ENCODE measurements at places on chromosomes 5 and 9. TPM values are rescaled to one million over a fixed set of nuclear protein-coding genes. Genes with fewer than 3 reads are reported as not detected.

Gene C5
- 2.4 TPM for total RNA-seq

Gene OR13C3
- not detected for total RNA-seq

Gene PCA3
- total RNA-seq = not detected

Gene IFNA14
- not detected for total RNA-seq

Gene CCL21
- not detected for total RNA-seq

Gene GGTA1
- not detected for total RNA-seq

Gene FCHO2
- total RNA-seq = 8.9 TPM

Gene PCDHB11
- 0.34 TPM for total RNA-seq

DNA sequence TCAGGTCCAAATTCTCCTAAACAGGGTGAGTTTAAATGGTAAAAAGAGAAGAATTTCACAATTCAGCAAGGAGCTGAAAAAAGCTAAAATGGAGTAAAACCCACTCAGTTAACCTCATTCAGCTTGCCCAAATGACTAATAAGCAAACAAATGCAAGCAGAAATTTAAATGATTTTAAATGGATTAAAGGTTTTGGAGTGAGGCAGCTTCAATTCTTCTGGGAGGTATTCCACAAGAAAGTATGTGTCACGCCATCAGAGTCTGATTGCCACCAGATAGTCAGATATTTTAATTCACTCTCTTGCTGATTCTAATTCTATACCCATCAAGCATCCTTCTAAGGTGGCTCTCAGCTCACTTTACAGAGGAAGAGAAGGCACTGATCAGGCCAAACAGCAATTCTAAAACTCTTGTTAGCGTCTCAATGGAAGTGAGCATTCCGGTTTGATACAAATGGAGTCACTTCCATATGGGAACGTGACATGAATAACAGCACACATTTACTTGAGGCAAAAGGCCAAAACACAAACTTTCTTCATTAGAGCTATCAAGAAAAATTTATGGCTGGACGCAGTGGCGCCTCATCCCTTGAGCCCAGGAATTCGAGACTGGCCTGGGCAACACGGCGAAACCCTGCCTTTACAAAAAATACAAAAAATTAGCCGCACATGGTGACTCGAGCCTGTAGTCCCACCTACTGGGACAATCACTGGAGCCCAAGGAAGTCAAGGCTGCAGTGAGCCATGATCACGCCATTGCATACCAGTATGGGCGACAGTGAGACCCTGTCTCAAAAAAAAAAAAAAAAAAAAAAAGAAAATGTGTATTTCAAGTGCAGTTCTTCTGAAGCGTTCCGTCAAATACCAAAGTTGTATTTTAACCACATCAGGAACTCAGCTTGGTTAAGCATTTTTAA is 2.0 kb downstream of the CLK4 start:
- peaks cover 15% of the 10 kb centered on the region for H3K4me1 ChIP-seq
- H3K4me3 ChIP-seq = peak overlapping the region; percentile 92
- no peak for DNase-seq
- peaks cover 38% of the 10 kb centered on the region for H3K36me3 ChIP-seq

GRCh38 chr5:86613455-86613854 is 4.3 kb upstream of the COX7C start:
- H3K36me3 ChIP-seq = peaks cover 5% of the 10 kb centered on the region
- H3K4me1 ChIP-seq = no peaks in the 10 kb centered on the region
- H3K27me3 ChIP-seq = no peaks in the 10 kb centered on the region
- no peak for DNase-seq

DNA sequence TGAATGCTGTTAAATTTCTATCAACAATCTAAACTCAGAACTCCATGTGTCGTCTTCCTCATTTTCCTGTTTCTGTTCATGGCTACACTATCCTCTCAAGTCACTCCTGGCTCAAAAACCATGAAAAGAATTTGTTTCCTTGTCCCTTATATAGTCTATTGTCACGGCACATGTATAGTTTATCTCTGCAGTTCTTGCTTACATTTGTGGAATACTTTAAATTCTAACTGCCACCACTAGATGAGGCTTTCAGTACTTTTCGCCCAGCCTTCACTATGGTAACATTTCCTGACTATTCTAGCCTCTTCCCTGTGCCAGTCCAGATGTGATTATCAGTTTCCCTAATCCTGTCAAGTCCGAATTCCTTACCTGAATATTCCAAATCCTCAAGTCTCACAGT is 34.6 kb downstream of the PKD2L2 start:
- DNase-seq = peak; percentile 78
- H3K4me3 ChIP-seq = no peak overlapping the region
- H3K27me3 ChIP-seq = no peaks in the 10 kb centered on the region
- H3K4me1 ChIP-seq = peaks cover 25% of the 10 kb centered on the region
- no peaks in the 10 kb centered on the region for H3K36me3 ChIP-seq
- peak overlapping the region; percentile 34 for H3K27ac ChIP-seq

- no peak overlapping the region for H3K4me3 ChIP-seq
- H3K27ac ChIP-seq = no peak overlapping the region
- no peaks in the 10 kb centered on the region for H3K27me3 ChIP-seq
Measured at GRCh38 chr5:116374434-116374852, 200.2 kb downstream of the SEMA6A start.

GRCh38 chr9:99445371-99445891 is 223.3 kb downstream of the SEC61B start:
- no peaks in the 10 kb centered on the region for H3K27me3 ChIP-seq
- DNase-seq = peak; percentile 65
- H3K36me3 ChIP-seq = no peaks in the 10 kb centered on the region

GRCh38 chr5:61588216-61588615 is 256.2 kb downstream of the ZSWIM6 start:
- no peak overlapping the region for H3K4me3 ChIP-seq
- H3K36me3 ChIP-seq = no peaks in the 10 kb centered on the region
- H3K27me3 ChIP-seq = no peaks in the 10 kb centered on the region
- H3K27ac ChIP-seq = no peak overlapping the region

DNA sequence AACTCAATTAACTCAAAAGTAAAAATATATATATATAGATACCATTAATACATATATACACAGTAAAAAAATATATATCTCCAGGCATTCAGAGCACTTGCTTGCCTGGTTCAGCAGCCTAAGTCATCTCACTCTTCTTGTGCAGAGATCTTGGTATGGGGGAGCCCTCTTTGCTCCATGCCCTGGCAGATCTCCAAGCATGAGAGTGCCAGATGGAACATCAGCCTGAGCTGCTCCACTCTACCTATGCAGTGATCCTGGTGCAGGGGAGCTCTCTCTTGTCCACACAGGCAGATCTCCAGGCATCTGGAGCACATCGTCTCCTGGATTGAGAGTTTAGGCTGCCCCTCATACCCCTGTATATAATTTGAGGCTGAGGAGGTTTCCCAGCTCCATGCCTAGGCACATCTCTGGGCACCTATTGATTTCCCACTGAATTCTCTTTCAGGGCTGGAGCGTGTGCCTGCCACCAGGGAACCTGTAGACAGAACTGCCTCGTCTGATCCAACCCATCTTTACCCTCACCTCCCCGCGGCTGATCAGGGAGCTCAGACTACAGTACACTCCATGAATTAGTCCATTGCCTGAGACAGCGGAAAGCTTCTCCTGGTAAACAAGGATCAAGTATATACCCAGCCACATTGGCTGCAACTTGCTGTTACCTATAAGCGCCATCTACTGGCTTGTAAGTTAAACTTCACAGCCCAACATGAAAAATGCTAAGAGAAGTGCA is 342.4 kb upstream of the GRIA1 start:
- H3K36me3 ChIP-seq = no peaks in the 10 kb centered on the region
- H3K4me3 ChIP-seq = no peak overlapping the region
- H3K4me1 ChIP-seq = peaks cover 5% of the 10 kb centered on the region
- H3K27me3 ChIP-seq = no peaks in the 10 kb centered on the region
- H3K27ac ChIP-seq = no peak overlapping the region

- DNase-seq = no peak
- H3K4me3 ChIP-seq = no peak overlapping the region
- H3K27me3 ChIP-seq = peaks cover 35% of the 10 kb centered on the region
- no peak overlapping the region for H3K27ac ChIP-seq
- 0 out of 2 replicates have a peak, but pooled peaks cover 5% of the 10 kb centered on the region for H3K4me1 ChIP-seq
Measured at GRCh38 chr9:121599872-121600585, 51.4 kb upstream of the DAB2IP start.

DNA sequence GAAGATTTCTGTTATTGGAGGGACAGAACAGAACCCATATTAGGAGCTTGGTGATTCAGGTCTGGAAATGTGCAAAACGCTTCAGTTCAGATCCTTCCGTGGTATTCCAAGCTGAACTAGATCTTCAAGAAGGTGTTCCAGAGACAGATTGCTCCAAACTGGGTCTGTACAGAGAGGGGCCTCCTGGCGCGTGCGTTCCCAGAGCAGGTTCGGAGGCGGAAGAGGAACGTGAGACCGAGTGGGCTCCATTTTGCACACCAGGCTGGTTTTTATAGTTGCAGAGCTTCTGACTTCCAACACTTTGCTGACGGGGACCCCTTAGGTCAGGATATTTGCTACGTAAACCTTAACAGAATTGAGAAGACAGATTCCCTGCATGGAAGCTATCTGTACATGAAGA is 16.7 kb upstream of the RPL26L1 start:
- no peak for DNase-seq
- H3K4me1 ChIP-seq = peaks cover 72% of the 10 kb centered on the region
- no peak overlapping the region for H3K4me3 ChIP-seq
- H3K27me3 ChIP-seq = no peaks in the 10 kb centered on the region
- peaks cover 58% of the 10 kb centered on the region for H3K36me3 ChIP-seq
- H3K27ac ChIP-seq = peak overlapping the region; percentile 98

- H3K4me3 ChIP-seq = no peak overlapping the region
- no peak overlapping the region for H3K27ac ChIP-seq
- H3K4me1 ChIP-seq = peaks cover 50% of the 10 kb centered on the region
Measured at GRCh38 chr9:125663127-125663526, 43.9 kb downstream of the MAPKAP1 start.

DNA sequence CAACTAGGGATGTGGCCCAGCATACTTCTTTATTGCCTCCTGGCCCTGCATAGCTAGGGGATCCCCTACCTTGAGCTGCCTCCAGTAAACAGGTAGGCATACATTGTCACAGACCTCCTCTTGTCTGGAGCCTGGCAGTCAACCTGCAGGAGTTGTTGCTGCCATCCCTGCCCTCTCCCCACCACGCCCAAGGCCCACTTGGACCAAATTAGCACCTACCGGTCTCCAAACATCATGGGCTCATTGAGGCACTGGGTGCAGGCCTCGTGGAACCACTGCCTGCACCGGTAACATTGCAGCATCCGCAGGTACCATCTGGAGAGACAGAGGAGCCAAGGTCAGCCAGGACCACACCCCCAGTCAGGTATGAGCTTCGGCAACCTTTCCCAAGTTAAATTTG is 10.3 kb downstream of the PHF19 start:
- DNase-seq = no peak
- no peak overlapping the region for H3K4me3 ChIP-seq
- H3K27me3 ChIP-seq = no peaks in the 10 kb centered on the region

GRCh38 chr9:98007251-98007928 is 24.2 kb downstream of the ANP32B start:
- peaks cover 99% of the 10 kb centered on the region for H3K36me3 ChIP-seq
- no peak overlapping the region for H3K4me3 ChIP-seq
- H3K27ac ChIP-seq = no peak overlapping the region
- no peaks in the 10 kb centered on the region for H3K27me3 ChIP-seq
- H3K4me1 ChIP-seq = no peaks in the 10 kb centered on the region
- DNase-seq = no peak

GRCh38 chr9:37676411-37676830 is 25.7 kb downstream of the FRMPD1 start:
- peaks cover under 1% of the 10 kb centered on the region for H3K27me3 ChIP-seq
- no peak for DNase-seq
- no peaks in the 10 kb centered on the region for H3K4me1 ChIP-seq
- H3K4me3 ChIP-seq = no peak overlapping the region

DNA sequence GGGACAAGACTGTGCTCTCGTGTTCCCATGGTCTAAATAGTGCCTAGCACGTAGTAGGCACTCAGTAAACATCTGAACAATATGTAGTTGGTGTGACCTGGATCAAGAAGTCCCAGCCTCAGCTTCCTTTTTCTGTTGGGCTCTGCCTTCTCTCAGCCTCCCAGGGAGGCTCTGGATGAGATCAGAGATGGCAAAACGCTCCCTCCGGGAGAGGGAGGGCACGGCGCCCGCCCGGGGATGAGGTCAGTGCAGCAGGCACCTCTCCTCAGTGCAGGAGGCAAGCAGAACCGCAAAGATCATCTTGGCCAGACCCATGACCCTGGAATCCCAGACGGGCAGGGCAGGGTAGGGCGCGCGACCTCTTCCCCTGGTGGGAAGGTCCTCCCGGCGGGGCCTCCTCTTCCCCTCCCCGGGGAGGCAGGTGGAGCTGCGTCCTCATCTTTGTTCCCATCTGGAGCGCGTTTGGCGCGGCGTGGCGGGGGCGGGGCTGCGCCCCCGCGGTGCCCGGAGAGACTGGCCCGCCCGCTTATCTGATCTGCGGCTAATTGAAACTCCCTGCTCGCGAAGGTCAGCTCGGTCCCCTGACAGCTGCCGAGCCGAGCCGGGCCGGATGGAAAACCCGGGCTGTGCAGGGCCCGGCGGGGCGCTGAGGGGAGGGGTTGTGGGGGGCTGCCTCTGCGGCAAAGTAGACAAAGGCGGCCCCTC is 60.9 kb downstream of the CXXC5 start:
- H3K4me3 ChIP-seq = peak overlapping the region; percentile 25
- H3K4me1 ChIP-seq = peaks cover 57% of the 10 kb centered on the region
- DNase-seq = peak; percentile 88
- no peaks in the 10 kb centered on the region for H3K36me3 ChIP-seq
- no peaks in the 10 kb centered on the region for H3K27me3 ChIP-seq

GRCh38 chr5:77995793-77996409 is 219.8 kb upstream of the TBCA start:
- H3K36me3 ChIP-seq = no peaks in the 10 kb centered on the region
- no peak for DNase-seq
- H3K27ac ChIP-seq = no peak overlapping the region
- no peaks in the 10 kb centered on the region for H3K27me3 ChIP-seq
- H3K4me1 ChIP-seq = no peaks in the 10 kb centered on the region

GRCh38 chr9:116175614-116176013 is 22.0 kb downstream of the PAPPA start:
- no peak overlapping the region for H3K27ac ChIP-seq
- H3K4me3 ChIP-seq = no peak overlapping the region
- no peaks in the 10 kb centered on the region for H3K27me3 ChIP-seq
- no peak for DNase-seq
- peaks cover 7% of the 10 kb centered on the region for H3K4me1 ChIP-seq

- H3K36me3 ChIP-seq = no peaks in the 10 kb centered on the region
- no peaks in the 10 kb centered on the region for H3K4me1 ChIP-seq
- DNase-seq = no peak
- H3K27ac ChIP-seq = no peak overlapping the region
- H3K27me3 ChIP-seq = no peaks in the 10 kb centered on the region
- H3K4me3 ChIP-seq = no peak overlapping the region
Measured at GRCh38 chr5:34789021-34789531, 49.9 kb upstream of the TTC23L start.

- H3K36me3 ChIP-seq = no peaks in the 10 kb centered on the region
- no peaks in the 10 kb centered on the region for H3K27me3 ChIP-seq
- no peak overlapping the region for H3K4me3 ChIP-seq
- no peak overlapping the region for H3K27ac ChIP-seq
Measured at GRCh38 chr9:93052791-93053540, 5.5 kb upstream of the SUSD3 start.

GRCh38 chr9:102362470-102363132 is 624.2 kb upstream of the GRIN3A start:
- H3K27me3 ChIP-seq = no peaks in the 10 kb centered on the region
- no peak overlapping the region for H3K4me3 ChIP-seq
- H3K27ac ChIP-seq = no peak overlapping the region
- no peaks in the 10 kb centered on the region for H3K4me1 ChIP-seq
- no peak for DNase-seq

- H3K4me1 ChIP-seq = no peaks in the 10 kb centered on the region
- H3K36me3 ChIP-seq = no peaks in the 10 kb centered on the region
- no peak overlapping the region for H3K4me3 ChIP-seq
- peaks cover 7% of the 10 kb centered on the region for H3K27me3 ChIP-seq
- DNase-seq = no peak
- H3K27ac ChIP-seq = no peak overlapping the region
Measured at GRCh38 chr9:93929231-93929630, 25.9 kb downstream of the BARX1 start.

Measured in SJSA1 (cell line).